MCF 10A (cell line): ENCODE measurements at places on chromosomes 3 and 15.

DNA sequence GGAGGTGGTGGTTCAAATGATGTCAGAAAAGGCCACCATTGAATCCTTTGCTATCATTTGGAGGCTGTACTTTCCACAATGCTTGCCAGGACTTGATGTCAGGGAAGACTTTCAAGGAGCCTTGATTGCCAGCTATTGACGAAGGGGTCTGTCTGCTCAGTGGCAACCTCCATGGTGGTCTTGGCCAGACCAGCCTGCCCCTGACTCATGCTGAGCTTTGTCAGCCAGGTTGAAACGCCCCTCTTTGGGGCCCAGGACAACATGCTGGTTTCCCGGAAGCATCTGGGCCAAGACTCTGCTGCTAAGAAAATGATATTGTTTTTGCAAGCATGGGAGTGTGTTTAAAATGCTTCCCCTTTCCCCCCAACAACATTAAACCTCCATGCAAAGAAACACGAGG is 26.7 kb downstream of the CGNL1 start:
- no peak for DNase-seq

- DNase-seq: no peak
Measured at GRCh38 chr3:11138371-11138770, 15.9 kb upstream of the HRH1 start.

- no peak for DNase-seq
Measured at GRCh38 chr3:185934767-185935464, 2.9 kb downstream of the TRA2B start.

DNA sequence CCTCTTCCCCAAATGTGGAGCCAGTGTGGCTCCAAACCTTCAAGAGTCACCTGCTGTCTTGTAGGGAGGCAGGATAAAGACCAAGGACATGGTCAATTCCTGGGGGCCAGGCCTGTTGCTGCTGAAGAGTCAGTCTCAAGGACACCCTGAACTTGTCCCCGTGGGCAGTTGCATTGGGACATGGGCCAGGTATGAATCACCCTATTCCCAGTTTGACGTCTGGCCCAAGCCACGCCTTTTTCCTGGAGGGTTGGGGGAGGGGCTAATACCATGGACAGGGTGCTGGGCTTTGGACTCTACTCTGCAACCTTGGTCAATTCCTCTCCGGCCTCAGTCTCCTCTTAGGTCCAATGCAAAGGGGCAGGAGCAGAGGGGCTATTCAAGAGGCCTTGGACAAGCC is 10.4 kb downstream of the ATP2B2 start:
- DNase-seq: peak; percentile 89

DNA sequence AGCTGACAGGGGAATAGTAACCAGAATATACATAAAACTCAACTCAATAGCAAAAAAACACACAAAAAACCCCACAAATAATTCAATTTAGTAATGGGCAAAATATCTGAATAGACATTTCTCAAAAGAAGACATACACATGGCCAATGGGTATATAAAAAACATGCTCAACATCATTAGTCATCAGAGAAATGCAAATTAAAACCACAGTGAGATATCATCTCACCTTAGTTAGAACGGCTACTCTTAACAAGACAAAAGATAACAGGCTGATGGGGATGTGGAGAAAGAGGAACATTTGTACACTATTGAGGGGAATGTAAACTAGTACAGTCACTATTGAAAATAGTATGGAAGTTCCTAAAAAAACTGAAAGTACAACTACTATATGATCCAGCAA is 678.6 kb downstream of the MECOM start:
- no peak for DNase-seq

DNA sequence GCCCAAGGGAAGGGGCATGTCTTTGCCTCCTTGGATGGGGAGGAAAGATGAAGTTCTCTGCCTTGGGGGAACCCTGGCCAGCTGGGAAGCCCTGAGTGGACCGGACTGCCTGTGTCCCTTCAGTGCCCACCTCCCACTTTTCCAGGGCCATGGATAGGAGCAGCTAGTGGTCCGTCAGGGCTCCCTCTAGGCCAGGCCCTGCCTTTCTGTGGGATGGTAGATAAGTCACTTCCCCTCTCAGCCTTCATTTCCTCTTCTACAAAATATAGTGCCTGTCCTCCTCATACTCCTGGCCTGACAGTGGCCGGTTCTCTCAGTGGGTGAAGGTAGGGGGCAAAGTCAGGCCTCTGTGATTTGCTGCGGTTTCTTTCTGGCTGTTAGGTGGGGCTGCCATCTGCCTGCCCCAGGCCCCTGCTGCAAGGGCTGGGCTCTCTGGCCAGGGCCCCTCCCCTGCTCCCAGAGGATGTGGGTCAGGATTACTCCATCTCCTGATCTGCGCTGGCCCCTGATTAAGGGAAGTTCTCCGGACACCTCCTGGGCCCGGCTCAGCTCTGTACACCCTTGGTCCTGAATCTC is 1.4 kb downstream of the PLEKHO2 start:
- no peak for DNase-seq

- DNase-seq: no peak
Measured at GRCh38 chr3:73254062-73254461, 192.6 kb downstream of the EBLN2 start.

DNA sequence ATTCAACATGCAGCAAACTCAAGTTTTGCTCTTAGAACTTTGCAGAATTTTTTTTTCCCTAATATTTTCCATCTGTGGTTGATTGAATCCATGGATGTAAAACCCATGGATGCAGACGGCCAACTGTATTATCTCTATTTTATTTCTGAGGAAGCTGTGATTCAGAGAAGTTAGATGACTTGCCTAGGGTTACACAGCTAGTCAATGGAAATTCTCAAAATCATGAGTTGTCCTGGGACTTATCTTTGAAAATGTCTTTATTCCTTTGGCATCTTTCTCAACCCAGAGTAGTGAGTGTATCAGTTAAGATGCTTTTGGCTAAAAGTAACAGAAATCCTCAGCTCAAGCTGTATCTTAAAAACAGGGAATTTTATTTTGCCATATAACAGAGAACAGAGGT is 107.9 kb upstream of the GALNT15 start:
- DNase-seq: no peak
